ENCODE measurements at places on chromosomes 3 and 15.

DNA sequence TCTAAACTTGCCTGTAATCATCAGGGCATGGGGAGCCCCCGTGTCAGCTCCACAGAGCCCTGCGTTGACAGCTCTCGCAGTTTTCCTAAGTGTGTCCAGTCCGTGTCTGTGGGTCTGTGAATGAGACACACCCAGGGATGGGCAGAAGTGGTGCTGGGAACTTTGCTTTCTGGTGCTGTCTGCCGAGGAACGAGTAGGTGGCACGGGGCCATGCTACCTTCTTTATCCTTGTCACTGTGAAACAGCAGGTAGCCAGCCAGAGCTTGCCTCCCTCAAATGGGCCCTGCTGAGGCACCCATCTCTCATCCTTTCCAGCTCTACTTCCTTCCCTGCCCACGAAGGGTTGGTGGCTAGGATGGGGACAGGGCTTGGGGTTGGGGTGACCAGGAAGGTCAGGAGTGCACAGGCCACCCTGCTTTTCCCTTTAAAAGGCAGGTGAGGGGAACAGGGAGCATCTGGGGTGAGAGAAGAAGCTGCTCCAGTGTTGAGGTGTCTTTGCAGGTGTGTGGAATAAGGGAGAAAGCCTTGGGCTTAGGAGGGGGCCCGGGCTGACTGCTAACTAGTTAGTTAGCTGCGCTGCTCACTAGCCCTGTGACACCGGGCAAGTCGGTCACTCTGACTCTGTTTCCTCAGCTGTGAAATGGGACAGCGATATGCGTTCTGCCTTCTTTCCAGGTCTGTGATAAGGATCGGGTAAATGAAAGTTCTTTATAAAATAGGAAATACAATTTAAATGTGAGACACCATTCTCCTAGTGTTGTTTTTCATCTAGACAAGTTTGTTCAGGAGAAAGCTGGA, 27.9 kb downstream of the PDIA5 start:
- DNase-seq = no peak

DNA sequence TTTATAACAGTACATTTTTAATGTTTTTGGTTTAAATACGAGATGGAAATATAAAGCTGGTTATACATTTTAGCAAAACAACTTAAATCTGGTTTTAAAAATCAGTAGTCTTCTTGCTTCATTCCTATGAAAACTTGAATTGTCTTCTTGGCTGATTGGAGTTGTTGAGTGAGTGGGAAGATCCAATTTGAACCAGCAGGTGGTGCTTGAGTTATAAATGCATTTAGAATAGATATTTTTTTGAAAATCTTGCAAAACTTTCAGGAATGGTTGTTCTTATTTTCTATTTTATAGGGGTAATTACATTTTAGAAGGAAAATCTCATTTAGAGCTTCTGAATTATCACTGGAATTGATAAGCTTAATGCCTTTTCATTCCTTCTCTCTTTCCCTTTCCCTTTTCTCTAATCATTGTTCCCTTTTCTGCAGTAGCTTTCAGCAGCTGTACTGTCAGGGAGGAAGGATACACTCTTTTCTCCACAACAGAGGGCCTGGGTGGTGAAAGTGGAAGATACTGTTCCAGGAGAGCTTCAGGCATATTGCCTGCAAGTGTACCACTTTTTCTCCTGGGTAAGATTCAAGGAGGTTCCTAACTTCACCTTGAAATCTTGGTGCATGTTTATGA, 335.6 kb downstream of the NLGN1 start:
- no peak for DNase-seq

- no peak for DNase-seq
Observed at GRCh38 chr3:58536501-58537411, at the start of gene ACOX2. Gene ACOX2 (minus strand): TSS chr3:58537190. CDS start chr3:58535106, 2,084 bp downstream.

DNA sequence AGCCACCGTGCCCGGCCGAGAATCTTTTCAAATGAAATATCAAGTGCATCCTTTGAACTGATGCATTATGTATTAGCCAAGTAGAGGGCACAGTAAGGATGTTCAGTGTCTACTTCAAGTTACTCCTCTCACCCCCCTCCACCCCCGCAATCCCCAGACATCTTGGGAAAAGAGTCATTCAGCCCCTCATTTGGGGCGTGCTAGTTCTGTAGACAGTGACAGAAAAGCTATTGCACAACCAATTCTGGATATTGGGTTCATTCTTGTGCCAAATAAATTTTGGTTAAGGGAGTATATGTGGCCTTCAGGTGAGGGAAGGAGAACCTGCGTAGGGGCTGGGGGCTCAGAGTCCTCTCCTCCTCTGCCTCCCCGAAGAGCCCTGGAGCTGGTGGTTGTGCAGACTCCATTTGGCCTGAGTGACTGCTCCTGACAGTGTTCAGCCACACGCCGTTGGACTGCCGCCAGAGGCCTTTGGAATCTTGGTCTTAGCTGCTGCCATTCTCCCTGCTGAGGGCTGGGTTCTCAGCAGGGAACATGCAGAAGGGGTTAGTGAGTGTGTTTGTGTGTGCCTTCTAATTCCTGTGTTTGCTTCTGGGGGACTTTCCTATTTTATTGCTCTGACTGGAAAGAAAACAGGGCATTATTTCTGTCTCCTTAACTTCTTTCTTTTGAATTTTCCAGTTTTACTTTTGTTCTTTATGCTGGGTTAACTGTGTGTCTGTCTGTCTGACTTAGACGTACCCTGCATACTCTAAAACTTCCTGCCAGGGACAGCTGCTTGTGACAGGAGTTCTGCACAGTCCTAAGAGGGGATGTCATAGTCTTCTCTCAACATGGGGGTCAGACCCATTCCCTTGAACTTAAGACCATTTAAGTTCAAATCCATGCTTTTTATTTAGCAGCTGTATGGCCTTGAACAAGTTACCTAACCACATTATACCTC, 21.0 kb downstream of the RARB start:
- no peak for DNase-seq

GRCh38 chr3:71000483-71000882, 583.0 kb downstream of the FOXP1 start:
- DNase-seq = no peak

GRCh38 chr3:98557324-98558010, 25.7 kb downstream of the GPR15 start:
- no peak for DNase-seq

DNA sequence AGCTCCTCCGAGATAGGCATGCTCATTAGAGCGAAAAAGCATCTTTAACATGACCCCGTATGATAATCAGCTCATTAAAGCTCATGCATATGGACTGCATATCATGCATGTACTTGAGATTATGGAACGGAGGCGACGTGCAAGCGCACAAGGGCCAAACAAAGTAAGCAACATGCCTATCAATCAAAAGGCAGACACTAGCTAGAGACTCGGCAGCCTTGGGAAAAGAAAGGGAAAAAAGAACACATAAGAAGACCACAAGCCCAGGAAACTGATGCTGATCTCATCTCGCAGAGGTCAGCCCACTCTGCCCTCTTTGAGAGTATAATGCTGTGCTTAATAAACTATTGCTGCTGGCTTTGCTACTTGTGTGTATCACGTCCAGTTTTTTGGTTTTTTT, 2.6 kb upstream of the ACOX2 start:
- no peak for DNase-seq

Data from GM06990 (cell line).